ENCODE measurements at places on chromosomes 4 and X. TPM values are rescaled to one million over a fixed set of nuclear protein-coding genes. Genes with fewer than 3 reads are reported as not detected.

- peak; percentile 27 for DNase-seq
Observed at GRCh38 chr4:94390804-94391410, 48.3 kb upstream of the HPGDS start.

- DNase-seq: no peak
Observed at GRCh38 chr4:169361756-169362155, 91.0 kb upstream of the SH3RF1 start.

GRCh38 chrX:148049441-148049840, 68.3 kb downstream of the FMR1NB start:
- no peak for DNase-seq

- DNase-seq: no peak
Observed at GRCh38 chr4:94489098-94489497, 37.4 kb downstream of the PDLIM5 start.

DNA sequence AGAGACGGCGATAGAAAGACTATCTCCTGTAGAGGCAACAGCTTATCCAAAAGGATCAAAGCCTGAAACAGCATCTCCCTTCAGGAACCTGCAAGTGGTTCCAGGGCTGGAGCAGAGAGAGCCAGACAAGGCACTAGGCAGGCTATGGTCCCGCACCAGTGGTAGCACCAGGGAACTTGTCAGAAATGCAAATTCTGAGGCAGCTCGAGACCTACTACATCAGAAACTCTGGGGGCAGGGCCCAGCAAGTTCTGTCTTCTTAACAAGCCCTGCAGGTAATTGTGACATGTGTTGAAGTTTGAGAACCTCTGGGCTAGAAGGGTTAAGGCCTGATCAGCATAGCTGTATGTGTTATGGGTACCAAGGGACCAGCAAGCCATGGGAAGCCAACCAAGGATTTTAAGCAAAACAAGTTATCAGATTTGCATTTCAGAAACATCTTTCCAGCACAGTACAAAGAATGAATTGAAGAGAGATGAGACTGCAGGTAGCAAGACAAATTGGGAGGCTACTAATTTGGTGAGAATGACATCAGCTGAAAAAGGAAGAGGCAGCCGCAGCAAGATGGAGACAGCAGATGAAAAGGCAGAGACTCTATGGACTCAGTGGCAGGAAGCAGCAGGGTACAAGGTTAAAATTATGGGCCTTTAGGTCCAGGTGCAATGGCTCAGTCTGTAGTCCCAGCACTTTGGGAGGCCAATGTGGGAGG, 139.7 kb downstream of the TSPAN5 start:
- no peak for DNase-seq

DNA sequence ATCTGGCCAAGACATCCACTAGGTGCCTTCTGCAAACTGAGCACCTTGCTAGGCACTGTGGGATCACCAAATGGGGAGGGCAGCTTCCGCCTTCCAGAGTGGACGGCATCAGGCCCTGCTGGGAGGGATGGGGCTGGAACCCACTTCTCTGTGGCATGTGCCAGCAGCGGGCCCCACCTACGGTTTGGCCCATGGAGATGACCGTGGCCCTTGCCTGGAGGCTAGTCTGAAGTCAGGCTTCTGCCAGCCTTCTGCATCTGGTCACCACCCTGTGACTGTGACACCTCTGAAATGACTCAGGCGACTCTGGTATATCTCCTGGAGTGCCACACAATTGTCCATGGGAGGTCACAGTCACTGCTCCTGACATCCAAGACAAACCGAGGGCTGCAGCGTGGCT, 7.2 kb downstream of the SSR4 start:
- no peak for DNase-seq

- DNase-seq: no peak
Observed at GRCh38 chr4:5972571-5972970, 45.7 kb downstream of the C4orf50 start.

DNA sequence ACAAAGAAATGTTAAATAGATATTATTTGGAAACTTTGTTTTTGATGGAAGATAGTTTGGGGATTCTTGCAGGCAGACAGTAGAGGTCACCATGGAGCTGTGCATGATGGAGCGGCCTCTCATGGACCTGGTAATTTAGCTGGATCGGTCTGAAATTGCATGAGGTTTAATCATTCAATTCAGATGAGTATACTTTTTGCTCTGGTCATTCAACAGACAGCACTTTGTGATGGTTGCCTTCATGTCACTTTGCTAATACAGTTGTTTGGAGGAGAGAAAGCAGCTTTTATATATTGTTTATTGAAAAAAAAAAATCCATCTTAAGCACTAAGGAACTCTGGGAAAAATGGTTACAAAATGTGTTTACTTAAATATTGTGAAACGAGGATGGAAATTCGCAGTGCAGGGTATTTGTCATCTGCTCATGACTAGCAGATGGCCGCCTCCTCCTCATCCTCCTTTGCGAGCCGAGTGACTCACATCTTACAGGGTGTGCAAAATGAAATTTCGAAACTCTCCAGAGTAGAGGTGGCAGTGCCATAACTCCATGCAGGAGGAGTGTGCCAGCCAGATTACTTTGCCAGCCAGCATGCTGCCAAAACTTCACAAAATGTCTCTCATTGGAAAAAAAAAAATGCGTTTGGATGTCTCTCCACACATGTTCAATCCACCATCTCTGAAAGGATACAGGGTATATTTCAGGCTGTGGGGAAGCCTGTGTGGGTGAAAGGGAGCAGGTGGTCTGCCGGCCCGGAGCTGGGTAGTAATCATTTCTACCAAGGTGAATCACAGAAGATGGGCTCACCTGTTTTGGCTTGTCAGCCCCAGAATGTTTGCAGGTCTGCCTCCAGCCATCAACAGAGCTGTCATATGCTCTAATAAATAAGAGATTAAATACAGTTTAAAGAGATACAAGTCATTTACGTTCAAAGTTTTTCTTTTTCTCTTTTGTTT, 314.9 kb upstream of the DIPK2B start:
- peak; percentile 44 for DNase-seq

GRCh38 chr4:128550060-128550459, 259.4 kb upstream of the JADE1 start:
- no peak for DNase-seq

STOX2 gene
- total RNA-seq: 2.5 TPM

GPR50 gene
- total RNA-seq: not detected

DNA sequence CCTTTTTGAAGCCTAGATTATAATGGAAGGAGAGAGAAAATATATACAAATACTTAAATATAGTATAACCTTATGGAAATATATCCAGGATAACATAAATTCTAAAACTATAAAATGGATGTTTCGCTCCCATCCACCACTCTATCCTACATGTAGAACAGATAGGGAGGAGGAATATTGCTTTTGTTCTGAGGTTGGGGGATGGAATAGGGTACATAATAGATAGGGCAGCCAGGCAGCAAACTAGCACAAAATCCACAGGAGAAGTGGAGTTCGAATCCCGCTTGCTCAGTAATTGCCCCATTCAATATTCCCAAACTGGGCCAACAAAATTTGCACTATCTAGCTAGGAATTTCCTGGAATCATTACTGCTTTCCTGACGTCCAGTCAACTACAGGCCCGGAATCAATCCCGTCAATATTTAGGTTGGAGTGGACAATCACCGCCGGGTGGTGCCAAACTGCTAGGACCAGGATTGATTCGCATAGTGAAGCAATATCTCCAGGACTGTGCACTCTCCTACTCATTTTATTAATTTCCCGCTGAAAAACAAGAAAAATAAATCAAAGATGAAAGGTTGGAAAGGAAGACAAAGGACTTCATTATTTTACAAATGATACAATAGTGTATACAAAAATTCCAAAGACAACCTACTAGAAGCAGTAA, 40.4 kb upstream of the PAPSS1 start:
- peak; percentile 53 for DNase-seq

DNA sequence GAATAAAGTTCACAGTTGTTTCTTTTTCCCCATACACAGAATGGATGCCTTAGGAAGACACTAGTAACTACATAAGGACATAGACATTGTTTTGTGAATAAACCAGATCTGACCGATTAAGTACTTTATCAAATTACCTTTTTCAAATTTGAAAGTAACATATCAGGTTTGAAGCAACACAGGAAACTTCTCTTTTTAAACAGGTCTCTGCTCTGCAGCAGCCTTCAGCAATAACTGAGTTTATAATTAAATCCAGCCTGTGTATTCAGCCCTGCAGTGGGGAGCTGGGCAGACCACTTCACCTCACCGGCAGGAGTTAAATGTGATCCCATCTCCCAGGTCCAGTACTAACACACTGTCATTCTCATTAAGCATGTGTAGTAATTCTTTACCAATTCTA, 68.3 kb upstream of the ATOH1 start:
- no peak for DNase-seq

PLAC1 gene
- total RNA-seq: not detected

GRCh38 chr4:114180481-114180880, 201.0 kb upstream of the ARSJ start:
- DNase-seq: peak; percentile 32

DNA sequence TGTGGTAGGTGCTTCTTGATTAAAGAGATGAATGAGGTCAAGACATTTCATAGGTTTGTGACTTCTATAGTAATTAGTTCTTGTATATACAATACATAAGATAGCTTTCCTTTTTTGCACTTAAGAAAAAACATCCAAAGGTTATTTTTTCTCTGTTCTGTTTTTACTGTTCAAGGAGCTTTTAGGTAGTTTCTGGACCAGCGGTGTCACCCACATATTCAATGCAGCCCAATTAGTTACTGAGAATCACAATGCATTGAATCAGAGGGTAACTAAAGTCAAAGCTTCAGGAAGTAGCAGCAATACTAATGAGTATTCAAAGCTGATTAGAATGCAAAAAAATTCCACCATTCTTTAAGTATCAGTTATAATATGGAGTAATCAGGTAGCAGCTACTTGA, 211.6 kb downstream of the SH2D1A start:
- DNase-seq: no peak

DNA sequence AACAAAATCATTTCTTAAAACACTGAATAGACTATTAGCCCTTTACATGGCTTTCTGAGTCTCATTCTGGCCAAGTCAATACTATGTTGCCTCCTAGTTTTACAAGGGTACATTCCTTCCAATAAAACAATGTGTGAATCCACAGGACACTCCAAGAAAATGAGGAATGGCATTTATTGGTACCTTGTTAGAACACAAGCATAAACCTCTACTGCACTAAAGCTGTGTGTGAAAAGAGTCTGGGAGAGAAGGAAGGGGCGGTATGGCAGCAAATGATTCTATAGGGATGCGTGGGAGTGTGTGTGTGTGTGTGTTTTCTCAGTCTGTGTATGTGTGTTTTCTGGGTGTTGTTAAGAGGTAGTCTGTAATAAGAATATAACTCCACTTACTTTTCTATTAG, 48.9 kb downstream of the CXCL1 start:
- DNase-seq: no peak

GRCh38 chrX:133350751-133351150, 64.5 kb downstream of the GPC4 start:
- peak; percentile 20 for DNase-seq

DNA sequence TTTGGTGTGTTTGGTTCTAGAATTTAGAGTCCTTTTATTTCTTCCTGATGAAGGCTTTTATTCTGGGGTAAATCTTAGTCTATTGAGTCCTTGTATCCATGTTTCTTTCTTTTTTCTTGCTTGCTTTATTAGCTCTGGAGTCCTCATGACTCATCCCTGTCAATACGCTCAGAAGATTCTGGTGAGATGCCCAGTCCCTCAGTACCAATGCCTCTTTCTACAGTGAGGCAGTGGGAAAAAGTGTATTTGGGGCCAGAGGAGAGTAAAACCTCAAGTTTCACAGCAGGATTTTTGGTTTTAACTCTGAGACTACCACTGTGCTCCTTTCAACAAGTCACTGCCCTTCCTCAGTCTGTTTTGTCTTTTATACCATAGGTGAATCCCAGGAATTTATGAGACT, 368.0 kb downstream of the GBA3 start:
- no peak for DNase-seq

GRCh38 chrX:71992711-71993110, 82.1 kb downstream of the NHSL2 start:
- no peak for DNase-seq

All from colonic mucosa (tissue), 4 donors.